ENCODE measurements at places on chromosomes 6 and 20. TPM values are rescaled to one million over a fixed set of nuclear protein-coding genes. Genes with fewer than 3 reads are reported as not detected.

Gene TRIM15
- total RNA-seq = not detected

Gene FERMT1
- 4.0 TPM for total RNA-seq

Gene ULBP2
- total RNA-seq = 21.4 TPM

Gene PEX7
- 4.5 TPM for total RNA-seq

Gene GCM1
- total RNA-seq = not detected

Gene PTK6
- total RNA-seq = not detected

Gene LZTS3
- total RNA-seq = 4.8 TPM

Gene ETV7
- 1.7 TPM for total RNA-seq

Gene FHL5
- total RNA-seq = not detected

Gene CYP39A1
- total RNA-seq = 0.20 TPM
